ENCODE measurements at places on chromosomes 2 and 18.

- no peak for DNase-seq
These were observed 21.3 kb upstream of the TTN start for GRCh38 chr2:178828486-178828881.

- no peak for DNase-seq
These were observed 74.2 kb upstream of the LCLAT1 start for GRCh38 chr2:30372826-30373225.

GRCh38 chr2:117723888-117724434 lies 90.5 kb upstream of the DDX18 start:
- DNase-seq: no peak

GRCh38 chr18:51383116-51383515 lies 185.6 kb upstream of the MEX3C start:
- DNase-seq: no peak

- no peak for DNase-seq
These were observed 20.1 kb upstream of the WIPF1 start for GRCh38 chr2:174617718-174618117.

GRCh38 chr2:43000242-43001054 lies 208.1 kb upstream of the HAAO start:
- DNase-seq: no peak

GRCh38 chr2:224994242-224994823 lies 47.9 kb downstream of the DOCK10 start:
- no peak for DNase-seq

DNA sequence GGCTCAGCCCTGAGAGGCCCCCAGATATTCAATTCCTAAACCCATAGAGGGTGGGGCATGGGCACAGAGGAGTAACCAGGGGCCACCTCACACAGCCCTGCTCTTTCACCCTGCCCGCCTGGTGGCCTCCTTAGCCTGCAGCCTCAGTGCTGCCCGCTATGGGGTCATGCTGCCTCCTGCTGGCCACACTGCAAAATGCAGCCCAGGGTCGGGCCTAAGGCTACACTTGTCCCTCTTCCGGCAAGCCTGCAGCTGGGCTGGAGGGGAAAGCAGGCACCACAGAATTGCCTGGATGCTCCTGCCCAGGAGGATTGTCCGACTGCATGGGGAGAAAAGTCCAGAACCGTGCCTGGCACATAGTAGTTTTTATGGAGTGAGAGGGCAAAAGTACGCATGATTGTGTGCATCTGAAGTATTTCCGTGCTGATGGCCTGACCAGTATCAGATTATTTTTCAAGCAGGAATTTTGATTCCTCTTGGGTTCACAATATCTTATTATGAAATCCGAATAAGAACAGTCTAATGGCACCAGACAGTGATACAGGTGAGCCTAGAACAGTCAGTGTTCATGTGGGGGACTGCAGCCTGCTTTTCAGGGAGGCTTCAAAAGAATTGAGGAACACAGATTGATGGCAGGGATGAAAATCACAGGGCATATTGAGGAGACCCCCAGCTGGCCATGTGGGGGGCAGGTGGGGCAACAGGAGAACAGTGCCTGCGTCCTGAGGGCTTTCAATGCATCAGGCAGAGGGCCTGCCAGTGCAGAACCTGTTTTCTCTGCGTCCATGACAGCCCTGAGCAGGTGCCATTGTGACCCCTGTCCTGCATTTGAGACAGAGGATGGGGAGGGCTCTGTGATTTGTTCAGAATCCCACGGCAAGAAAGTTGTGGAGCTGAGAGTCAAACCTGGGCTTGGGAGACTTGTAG lies 51.2 kb upstream of the ALPP start:
- DNase-seq: no peak

DNA sequence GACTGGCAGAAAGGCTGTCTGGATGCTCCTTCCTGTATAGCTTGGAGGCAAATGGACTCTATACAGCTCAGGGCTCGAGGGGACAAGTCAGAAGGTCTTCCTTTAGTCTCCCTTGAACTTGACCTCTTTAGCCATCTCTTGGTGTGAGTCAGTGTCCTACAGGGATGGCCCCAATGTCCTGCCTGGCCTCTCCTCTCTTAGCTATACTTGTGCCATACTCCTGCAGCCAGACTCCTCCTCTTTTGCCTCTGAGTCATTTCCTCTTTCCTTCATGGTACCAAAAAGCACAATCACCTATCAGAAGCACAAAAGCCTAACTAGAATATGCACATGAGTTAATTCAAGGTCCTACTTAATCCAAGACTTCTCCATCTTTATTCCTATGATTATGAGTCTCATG lies 112.7 kb downstream of the XRCC5 start:
- DNase-seq: no peak

GRCh38 chr18:25434745-25435144 lies 82.8 kb upstream of the ZNF521 start:
- DNase-seq: no peak

- DNase-seq: no peak
These were observed 42.2 kb downstream of the HIBCH start for GRCh38 chr2:190277234-190278112.

DNA sequence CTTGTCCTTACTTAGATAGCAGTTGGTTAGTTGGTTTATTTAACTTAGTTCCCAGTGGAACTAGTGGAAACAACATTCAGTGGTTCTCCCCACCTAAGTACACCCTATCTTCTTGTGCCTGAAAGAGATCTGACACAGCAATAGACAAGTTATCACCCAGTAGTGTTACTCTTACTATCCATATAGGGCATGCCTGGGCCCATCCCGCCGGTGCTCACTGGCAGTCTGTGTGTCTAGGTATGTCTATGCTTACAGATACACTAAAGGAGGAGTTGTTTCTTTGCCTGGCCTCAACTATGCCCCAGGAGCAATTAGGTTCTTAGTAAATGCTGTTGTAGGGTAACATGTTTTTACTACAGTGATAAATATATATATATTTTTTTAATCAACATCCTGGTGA lies 12.0 kb upstream of the NRP2 start:
- no peak for DNase-seq

DNA sequence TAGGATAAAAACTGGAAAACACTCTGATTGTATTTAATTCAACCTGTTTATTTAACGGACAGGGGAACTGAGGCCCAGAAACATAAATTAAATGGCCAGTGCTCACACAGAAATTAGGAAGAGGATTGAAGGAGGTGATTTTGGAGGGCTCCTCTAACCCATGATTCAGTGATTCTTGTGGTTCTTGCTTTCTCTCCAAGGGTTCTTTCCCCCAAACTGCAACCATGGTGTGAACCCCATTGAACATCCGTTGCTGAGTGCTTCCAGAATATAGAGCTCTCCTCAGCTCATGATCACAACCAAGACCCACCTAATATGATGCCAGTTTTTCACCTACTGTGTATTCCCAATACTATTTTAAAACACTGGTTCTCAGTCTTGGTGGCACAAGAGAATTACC lies 41.4 kb downstream of the BMP10 start:
- no peak for DNase-seq

DNA sequence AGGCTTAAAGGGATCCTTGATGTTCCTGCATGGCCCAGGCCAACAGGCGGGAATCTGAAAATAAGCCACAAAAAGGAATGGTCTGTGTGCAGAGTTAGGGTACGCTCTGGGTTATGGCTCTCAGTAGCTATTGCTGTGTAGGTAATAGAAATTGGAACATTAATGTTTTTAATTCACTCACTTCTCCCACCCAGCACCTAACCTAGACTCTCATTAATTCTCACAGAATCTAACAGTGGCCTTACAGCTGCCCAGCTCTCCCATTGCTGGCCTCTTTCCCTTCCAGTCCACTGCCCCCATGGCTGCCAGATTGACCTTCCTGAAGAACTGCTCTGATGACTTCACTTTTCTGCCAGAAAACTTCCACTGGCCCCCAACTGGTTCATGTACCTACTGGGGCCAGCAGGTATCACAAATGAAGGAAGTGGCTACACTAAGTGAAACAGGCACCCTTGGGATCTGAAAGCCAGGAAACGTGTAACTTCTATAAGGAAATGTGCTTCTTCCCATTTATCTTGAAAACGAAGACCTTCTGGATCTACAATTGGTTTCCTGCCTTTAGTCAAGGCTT lies 315.2 kb downstream of the STK39 start:
- no peak for DNase-seq

DNA sequence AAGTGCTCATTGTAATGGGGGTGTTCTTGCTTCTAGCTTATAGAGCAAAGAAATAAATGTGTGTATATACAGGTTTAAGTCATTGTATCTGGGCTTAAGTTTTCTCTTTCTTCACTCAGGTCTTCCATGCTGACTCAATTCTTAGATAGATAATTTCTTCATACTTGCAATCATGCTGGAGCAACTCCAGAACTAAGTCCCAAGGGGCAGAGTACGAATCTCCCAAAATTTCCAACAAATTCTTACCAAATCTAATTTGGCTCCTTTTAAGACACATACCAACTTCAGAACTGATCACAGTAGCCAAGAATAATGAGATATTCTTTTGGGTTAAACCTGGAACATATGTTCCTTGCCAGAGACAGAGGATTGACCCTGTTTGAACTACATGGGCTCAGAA lies 4.3 kb upstream of the SPAG16 start:
- no peak for DNase-seq

GRCh38 chr2:151280271-151280670 lies 9.2 kb downstream of the NMI start:
- DNase-seq: no peak

DNA sequence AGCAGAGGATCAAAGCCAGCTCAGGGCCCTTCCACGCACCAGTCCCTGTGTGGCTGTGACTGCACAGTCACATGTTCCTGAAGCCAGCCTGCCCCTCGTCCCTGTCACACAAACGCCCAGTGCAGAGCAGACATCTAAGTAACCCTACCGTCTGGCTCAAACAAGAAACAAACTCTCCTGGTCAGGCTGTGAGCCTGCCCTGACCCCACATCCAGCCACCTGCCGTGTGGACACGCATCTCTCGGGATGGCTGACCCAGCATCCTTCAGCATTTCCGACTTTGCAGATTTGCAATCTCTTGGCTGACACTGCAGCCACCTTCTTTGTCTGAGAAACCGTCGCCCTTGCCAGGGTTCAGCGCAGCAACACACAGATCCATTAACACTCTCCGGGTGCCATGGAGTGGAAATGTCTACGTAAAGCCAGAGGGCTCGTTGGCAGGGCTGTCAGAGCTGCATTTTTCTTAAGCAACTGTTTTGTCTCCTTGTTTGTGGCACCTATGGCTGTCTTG lies 82.3 kb upstream of the ASAP2 start:
- no peak for DNase-seq

- DNase-seq: no peak
These were observed 451.4 kb upstream of the ST6GAL2 start for GRCh38 chr2:107337209-107337898.

- DNase-seq: no peak
These were observed at the start of gene ABHD1 for GRCh38 chr2:27123302-27124150. Gene ABHD1 (plus strand): TSS chr2:27123815. CDS start chr2:27123949, 134 bp downstream.

DNA sequence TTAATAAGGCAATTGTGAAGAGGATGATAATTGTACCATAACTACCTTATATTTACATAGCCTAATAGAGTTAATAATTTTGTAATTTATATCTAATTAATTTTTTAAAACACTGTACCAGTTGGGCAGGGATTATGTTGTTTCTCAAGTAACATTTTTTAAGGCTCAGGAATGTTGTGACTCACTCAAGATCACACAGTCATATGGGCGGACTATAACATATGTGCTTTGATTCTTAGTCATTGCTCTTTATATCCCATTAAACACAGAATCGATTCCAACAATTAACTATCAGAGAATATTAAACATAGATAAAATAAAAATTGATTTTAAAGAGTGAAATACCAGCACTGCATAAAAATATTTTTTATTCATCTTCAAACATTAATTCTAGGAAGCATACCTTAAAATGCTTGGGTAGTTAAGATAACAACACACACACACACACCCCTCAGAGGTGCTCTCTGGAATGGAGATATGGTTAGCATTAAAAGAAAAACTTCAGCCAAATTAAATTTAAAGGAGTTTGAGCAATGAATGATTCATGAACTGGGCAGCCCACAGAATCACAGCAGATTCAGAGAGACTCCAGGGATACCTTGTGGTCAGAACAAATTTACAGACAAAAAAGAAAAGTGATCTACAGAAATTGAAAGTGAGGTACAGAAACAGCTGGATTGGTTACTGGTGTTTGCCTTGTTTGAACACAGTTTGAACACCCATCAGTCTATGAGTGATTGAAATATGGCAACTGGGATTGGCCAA lies 869.4 kb upstream of the ID2 start:
- no peak for DNase-seq

GRCh38 chr18:74416124-74416523 lies 41.0 kb downstream of the DIPK1C start:
- DNase-seq: no peak

DNA sequence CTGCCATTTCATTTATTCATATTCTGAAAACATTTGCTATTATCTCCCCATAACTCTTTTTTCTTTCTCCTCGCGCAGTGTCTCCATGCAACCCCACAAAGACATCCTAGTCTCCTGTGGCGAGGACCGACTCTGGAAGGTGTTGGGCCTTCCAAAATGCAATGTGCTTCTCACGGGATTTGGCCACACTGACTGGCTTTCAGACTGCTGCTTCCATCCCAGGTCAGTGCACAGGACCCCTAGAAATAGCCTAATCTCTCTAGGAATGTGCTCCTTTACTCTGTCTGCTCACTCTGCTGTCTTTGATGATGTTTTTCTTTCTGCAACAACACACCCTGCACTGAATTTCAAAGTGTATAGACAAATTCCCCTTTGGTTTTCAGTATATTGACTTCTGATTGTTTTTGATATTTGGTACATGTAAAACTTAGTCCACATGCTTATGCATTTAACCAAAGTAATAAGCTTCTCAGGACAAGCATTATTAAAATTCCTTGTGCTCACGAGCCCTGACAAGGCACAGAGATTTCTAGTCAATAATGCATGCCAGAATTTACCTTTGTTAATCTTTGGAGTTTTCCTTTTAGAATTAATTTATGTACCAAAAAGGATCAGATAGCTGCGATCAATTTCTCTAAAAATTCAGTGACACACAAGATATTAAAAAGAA lies 548.3 kb upstream of the VWC2L start:
- no peak for DNase-seq

GRCh38 chr2:126722546-126722945 lies 66.6 kb downstream of the GYPC start:
- no peak for DNase-seq

DNA sequence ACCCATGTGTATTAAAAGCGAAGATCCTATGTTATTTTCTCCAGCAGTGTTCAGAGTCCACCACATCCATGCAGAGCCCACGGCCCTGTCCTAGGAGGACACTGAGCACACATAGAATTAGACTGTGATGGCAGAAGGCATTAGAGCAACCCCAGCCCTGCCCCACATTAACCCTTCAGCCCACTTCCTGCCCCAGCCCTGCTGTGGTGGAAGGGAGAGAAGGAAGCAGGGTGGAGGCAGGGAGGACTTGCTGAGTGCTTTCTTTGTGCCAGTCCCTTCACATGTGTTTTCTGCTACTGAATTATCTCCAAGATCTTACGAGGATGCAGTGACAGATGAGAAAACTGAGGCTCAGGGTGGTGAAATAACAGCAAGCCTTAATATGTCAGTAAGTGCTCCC lies 339.0 kb downstream of the SMAD2 start:
- DNase-seq: no peak

GRCh38 chr18:3111523-3112240 lies 98.7 kb upstream of the LPIN2 start:
- DNase-seq: no peak

Data from NCI-H187 treated with DMSO at 0.1 percent for 48 hours (cell line).